ENCODE measurements at places on chromosomes 5 and 9.

GRCh38 chr9:17021387-17021970 is 113.4 kb upstream of the CNTLN start:
- no peak for DNase-seq

DNA sequence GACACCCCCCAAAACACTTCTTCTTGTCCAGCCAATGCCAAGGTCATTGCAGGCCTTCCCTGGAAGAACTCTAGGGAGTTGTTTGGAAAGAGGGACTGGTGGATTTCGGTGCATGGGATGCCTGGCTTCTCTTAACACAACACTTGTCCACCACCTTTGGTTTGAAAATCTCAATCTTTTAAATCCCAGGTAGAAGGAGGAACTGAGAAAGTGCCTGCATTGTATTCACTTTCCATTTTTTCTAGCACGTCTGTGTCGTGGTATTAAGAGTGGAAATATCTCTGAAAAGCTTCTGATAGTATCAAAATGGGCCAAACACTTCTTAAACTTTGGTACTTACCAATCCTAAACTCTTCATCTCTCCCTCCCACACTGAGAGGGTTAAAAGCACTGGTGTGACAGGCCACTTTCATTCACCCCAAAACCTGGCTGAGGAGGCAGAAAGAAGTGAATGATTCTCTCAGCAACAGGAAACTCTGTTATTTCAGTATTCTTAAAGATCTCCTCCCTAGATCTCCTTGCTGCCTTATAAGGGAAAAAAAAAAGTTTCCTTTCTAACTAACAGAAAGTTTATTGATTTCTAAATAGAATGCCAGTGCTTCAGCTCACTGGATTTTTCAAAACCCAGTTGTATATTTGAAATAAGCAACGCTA is 3.9 kb upstream of the NFIB start:
- DNase-seq, result no peak

- DNase-seq, result no peak
Observed at GRCh38 chr5:6347165-6347564, 31.2 kb downstream of the MED10 start.

DNA sequence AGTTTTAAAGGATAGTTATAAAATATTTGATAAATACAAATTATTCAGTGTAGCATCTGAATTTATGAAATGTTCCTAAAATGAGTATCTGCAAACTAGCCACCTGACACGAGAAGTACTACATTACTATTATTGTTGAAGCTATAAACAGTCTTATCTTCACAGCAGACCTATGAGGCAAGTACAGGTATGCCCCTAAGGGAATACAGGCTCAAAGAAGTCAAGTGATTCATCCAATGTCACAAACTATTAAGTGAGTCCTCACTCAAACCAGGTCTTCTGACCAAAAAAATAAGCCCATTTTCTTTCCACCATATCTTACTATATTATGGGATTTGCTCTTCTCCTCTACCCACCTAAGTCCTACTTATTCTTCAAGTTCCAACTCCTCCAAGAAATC is 28.7 kb downstream of the STRBP start:
- DNase-seq, result no peak

GRCh38 chr5:176542135-176542595 is 5.0 kb upstream of the RNF44 start:
- peak; percentile 62 for DNase-seq

DNA sequence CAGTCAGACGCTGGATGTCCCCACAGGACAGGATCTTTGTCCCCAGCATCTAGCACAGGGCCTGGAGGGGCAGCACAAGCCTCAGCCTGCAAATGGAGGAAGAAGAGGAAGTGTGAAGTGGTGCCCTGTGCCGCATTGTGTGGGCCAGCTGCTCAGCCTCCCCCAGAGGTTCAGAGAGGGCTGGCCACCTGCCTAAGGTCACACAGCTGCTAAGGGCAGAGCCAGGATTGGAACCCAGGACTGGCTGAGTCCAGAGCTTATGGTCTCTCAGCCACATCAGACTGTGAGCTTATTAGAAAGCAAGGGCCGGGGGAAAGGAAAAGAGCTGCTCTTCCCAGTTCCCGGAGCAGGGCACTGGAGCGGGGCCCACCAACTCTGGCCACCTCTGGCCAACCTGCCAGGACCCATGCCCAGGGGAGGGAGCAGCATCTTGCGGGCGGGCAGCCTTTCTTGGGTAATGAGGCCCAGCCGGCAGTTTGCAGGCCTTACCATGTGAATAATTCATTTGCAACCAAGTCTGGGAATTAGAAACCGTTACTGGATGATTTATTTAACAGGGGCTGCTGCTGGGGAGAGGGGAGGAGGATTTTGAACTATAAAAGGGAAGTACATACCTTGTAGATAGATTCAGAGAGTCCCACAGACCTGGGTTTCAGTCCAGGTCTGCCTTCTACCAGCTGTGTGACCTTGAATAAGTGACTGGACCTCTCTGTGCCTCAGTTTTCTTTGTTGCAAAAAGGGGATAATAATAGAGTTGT is 11.6 kb upstream of the CRB2 start:
- no peak for DNase-seq
